Stimulated activated CD8-positive, alpha-beta memory T cell treated with anti-CD3 and anti-CD28 coated beads, Interleukin-2, amount 100 ng/mL, for 1 hour (primary cell): ENCODE measurements at places on chromosomes 4 and X.

- no peak for DNase-seq
Measured at GRCh38 chrX:70044541-70045245, 5.0 kb downstream of the AWAT2 start.

DNA sequence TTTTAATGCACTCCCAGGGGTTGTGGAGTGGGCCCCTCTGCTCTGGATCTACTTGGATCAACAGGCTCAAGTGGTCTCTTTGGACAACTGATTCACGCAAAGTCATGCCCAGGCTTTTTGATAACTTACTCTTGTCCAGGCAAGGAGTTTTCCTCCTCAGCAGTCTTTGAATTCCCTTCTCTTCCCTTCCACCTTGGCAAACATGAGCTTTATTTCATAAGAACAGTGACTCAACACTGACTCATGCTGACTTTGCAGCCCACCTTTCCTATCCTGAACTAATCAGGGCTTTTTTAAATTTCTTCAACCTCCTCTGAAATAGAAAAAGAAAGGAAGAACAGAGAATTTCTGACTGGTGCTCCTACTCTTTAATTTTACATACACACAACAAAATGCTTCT, 132.1 kb upstream of the LDB2 start:
- DNase-seq, result no peak

DNA sequence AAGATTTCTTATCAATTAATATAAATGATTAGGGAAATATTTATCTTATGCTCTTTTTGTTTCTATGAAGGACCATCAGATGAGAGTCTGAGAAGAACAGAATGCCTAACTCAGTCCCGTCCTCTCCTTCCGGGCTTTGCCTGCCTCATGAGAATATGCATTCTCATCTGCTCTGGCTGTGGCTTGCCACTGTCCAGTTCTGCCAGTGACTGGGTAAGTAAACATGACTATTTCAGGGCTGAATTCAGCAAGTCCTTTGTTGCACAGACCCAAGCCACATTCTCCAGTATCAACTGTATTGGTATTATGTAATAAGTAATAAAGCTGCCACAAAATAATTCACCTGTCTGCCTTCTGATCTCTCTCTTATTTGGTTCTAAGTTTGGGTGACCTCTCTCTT, 110.7 kb downstream of the WDFY3 start:
- no peak for DNase-seq

- no peak for DNase-seq
Measured at GRCh38 chr4:142861351-142861750, 15.2 kb upstream of the INPP4B start.
